ENCODE measurements at places on chromosomes 4 and X. TPM values are rescaled to one million over a fixed set of nuclear protein-coding genes. Genes with fewer than 3 reads are reported as not detected.

POU4F2 gene
- total RNA-seq: 0.03 TPM

GRCh38 chr4:107155366-107155765 lies 119.3 kb upstream of the DKK2 start:
- no peak for DNase-seq

ALB gene
- not detected for total RNA-seq

- no peak for DNase-seq
These were observed 8.8 kb upstream of the FAM9C start for GRCh38 chrX:13053171-13053570.

GRCh38 chrX:141989134-141989533 lies 85.4 kb downstream of the MAGEC1 start:
- no peak for DNase-seq

HTRA3 gene
- 0.27 TPM for total RNA-seq

GRCh38 chr4:5638976-5639375 lies 69.4 kb downstream of the EVC2 start:
- DNase-seq: peak; percentile 20

- no peak for DNase-seq
These were observed 377.3 kb downstream of the GASK1B start for GRCh38 chr4:157795495-157795894.

GK gene
- 5.6 TPM for total RNA-seq

NHS gene
- total RNA-seq: 1.1 TPM
